ENCODE measurements at places on chromosomes 1 and 21. TPM values are rescaled to one million over a fixed set of nuclear protein-coding genes. Genes with fewer than 3 reads are reported as not detected.

The EPHA2 gene
- 42.7 TPM for total RNA-seq

- no peak for DNase-seq
These were observed 70.7 kb downstream of the PGM1 start for GRCh38 chr1:63663873-63664272.

The APOBEC4 gene
- not detected for total RNA-seq

DNA sequence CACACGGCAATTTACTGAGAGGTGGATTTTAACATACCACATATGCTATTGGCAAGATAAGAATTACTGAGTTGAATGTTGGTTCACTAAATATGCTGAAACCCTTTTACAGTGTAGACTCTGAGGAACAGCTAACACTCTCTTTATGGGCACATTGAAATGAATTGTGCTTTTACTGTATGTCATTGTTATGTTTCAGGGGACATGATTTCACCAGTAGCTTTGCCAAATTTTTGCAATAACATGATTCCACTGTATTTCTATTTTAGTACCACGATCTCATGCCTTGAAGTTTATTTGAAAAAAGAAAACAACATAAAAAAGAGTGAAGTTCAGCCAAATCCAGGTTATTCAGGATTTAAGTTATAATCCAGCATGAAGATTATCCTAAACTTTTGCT, 188.5 kb downstream of the HLX start:
- DNase-seq = no peak

- no peak for DNase-seq
These were observed 884 bp downstream of the SPATA6 start for GRCh38 chr1:48470950-48471690.

The CASZ1 gene
- 25.8 TPM for total RNA-seq
